Activated CD8-positive, alpha-beta memory T cell treated with anti-CD3 and anti-CD28 coated beads for 1 hour (primary cell): ENCODE measurements at places on chromosomes 6 and 20.

- no peak for DNase-seq
Observed at GRCh38 chr6:116102873-116103272, 2.2 kb downstream of the NT5DC1 start.

DNA sequence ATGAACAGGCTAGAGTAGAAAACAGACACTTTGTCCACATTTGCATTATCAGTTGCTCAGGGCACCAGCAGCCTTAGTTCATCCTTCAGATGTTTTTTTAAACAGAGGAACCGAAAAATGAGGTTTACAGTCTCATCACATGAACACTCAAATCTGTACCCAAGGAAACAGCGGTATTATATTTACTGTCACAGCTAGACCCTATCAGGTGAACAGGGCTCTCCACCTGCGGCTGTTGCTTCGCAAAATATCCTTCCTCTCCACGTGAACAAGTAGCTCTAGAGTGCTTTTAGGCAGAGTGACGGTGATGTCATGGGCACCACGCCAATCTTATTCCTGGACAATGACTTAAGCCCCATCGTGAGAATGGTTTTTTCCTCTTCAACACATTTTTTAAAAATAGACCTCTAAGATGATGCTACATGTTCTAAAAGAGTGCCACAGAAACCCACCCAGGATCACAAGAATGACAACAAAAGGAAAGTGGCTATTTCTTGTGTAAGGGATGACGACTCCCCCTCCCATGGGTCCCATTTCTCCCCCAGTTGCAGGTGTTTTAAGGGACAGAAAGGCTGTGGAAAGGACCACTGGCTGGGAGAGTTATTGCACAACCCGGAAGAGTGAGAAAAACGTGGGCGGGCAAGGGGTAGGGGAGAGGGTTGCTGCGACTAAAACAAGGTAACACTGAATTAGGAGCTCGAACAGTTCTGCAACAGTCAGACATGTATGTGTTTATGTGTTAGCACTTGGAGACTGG, 77.7 kb downstream of the EFHC1 start:
- no peak for DNase-seq

DNA sequence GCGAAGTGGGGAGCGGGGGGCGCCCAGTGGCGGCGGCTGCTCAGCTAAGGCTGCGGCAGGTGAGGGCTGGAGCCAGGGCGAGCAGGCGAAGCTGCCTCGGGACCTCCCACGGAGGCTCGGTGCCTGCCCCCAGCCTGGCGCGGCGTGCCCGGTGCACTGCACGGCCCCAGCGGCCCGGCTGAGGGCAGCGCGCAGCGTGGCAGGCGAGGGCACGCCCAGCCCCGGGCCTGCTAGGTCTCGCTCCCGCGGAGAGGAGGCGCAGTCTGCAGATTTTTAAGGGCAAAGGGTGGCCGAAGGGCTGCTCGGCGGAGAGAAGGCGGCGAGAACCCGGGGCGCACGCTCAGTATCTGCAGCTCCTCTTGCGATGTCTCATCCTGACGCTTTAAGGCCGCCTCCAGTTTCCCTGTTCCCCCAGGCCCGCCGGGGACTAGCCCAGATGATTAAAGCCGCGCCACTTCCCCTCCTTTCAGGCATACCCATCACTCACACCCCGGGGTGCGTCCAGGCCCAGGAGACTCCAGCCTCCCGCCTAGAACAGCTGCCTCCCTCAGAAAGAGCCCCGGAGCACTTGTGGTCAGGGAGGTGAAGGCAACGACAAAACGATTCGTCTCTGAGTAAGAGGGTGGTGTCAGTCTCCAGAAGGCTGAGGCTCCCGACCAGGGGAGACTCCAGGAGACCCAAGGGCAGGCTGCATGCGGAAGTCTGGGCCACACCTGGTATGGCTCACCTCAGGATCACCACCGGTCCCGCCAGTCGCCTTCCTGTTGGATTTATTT, at the start of gene FERMT1:
TSS of gene FERMT1 (minus strand) at position 158 of the 776 bp plus-strand sequence. CDS start 3,476 bp downstream, outside the sequence.
- DNase-seq = no peak

DNA sequence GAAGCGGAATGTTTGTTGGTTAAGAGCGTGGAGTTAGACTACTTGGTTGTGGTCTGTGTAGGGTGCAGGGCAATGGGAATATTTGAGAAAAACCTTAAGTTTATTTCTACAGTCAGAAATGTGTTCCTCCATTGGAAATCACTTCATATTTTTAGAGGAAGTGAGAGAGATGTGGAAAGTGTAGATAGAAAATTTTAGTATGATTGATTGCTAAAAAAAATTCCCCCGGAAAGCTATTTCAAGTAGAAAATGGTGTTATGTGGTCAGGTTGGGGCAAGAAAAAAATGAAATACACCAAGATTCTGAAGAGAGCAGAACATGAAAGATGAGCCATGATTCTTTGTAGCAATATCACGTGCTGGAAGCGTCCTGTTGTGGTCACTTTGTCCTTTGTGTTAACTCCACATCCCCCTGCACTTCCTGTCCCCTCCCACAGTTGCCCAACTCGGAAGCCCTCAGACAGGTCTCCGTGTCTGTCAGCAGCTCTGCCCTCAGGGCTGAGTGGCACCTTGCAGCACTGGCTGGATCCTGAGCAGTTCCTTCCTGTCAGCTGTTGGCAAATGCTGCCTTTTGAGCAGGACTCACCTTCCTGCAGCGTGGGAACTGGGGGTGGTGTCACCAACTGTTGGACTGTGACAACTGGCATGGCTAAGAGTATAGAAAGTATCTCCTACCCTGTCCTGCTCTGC, 137.5 kb upstream of the SLC24A3 start:
- DNase-seq = no peak

- no peak for DNase-seq
Observed at GRCh38 chr20:14963262-14963663, 625.9 kb upstream of the FLRT3 start.

DNA sequence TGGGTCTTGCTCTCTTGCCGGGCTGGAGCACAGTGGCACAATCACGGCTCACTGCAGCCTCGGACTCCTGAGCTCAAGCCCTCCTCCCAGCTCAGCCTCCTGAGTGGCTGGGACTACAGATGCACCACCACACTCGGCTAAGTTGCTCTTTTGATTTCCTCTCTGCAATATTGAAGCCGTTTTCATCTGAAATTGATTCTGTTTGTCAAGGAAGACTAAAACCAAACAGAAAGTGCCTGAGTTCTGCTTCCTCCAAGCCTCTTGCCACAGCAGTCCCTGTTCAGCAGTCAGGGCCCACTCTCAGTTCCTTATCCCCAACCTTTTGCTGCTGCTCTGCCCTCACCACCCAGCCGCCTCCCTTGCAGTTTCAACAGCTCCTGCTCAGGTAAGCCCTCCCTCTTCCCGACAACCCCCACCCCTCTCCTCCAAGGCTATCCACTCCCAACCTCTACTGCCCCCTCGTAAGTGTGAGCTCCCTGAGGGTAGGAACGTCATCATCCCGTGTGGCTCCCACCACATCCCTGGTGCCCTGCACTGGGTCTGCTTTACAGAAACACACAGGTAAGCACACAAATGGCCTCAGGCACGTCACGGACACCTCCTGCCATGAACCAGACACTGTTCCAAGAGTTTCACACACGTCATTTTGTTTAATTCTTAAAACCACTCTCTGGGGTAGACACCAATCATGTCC, 70.7 kb upstream of the TAB2 start:
- no peak for DNase-seq

DNA sequence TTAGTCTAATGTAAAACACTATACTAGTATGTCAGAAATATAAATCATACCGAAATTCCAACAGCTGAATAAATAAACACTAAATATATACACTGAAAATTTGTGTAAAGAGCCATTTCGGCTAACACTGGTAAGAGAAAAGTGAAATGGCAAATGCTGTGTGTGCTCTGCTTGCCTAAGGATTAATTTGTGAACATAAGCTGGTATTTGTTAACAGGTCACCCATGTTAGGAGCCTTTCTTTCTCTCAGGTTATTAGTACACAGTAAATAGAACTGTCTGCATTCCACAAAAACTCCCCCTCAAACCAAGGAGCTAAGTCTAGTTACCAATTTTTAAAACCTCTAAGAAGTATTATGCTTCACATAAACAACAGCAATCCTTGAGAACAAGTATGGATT, 27.0 kb downstream of the ELOVL5 start:
- DNase-seq = no peak

DNA sequence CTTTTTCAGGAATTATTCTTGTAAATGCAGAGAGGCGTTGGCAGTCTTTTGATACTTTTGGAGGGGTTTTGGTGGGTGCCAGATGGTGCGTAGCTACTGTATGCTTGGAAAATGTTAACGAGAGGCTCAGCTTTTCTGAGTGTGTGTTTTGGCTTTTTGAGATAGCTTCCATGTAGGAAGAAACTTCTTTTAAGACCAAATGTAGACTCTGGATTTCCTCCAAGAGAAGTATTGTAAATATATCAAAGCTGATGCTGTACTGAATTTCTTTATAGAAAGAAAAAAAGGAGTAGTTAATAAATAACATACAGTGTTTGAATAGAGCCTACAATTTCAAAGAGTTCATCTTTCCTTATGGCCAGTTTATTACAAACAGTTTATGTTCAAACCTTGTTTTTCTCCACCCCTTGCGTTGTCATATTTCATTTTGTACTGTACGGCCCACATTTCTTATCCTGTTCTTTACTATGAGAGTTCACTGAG, 16.7 kb downstream of the TIAM2 start:
- no peak for DNase-seq

- DNase-seq = no peak
Observed at GRCh38 chr6:73286752-73287151, 23.8 kb upstream of the KHDC1 start.
